ENCODE measurements at places on chromosomes 1 and 21.
A peak's percentile ranks its signal among the peaks of the same experiment; 100 is the strongest.

- DNase-seq: no peak
These were observed 100.5 kb upstream of the ZBTB40 start for GRCh38 chr1:22350924-22351767.

- DNase-seq: no peak
These were observed 160.9 kb downstream of the GPATCH2 start for GRCh38 chr1:217469983-217470382.

- no peak for DNase-seq
These were observed 139.0 kb upstream of the TMEM51 start for GRCh38 chr1:15014516-15014915.

- peak; percentile 85 for DNase-seq
These were observed 45.5 kb downstream of the UTP25 start for GRCh38 chr1:209873067-209873799.

DNA sequence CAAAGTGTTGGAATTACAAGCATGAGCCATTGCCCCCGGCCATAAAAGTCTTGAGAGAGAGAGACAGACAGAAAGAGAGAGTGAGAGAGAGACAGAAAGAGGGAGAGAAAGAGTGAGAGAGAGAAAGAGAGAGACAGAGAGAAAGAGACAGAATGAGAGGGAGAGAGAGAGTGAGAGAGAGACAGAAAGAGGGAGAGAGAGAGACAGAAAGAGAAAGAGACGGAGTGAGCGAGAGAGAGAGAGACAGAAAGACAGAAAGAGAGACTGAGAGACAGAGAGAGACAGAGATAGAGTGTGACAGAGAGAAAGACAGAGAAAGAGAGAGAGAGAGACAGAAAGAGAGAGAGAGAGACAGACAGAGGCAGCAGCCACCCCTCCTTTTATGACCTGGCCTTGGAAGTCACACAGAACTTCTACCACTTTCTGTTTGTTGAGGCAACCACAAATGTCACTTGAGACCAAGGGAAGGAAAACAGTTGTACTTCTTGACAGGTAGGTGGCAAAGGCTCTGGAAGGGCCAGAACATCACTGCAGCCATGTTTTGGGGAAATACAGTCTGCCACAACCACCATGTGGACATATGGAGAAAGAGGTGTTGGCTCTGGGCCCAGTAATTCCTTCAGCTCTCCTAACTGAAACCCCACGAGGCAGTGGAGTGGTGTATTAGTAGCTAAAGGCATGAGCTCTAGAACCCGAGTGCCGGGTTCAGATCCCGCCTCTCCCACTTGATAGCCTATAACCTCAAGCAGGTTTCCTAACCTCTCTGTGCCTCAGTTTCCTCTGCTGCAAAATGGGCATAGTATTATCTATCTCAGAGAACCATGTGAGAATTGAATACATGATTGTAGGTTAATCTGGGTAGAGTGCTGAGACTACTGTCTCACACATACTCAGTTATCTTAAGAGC lies 50.6 kb downstream of the TNFRSF8 start:
- no peak for DNase-seq

- no peak for DNase-seq
These were observed 67.1 kb downstream of the FOXJ3 start for GRCh38 chr1:42267904-42268303.

- no peak for DNase-seq
These were observed 21.4 kb downstream of the TEX35 start for GRCh38 chr1:178534137-178534868.

GRCh38 chr1:114150016-114150415 lies 3.7 kb downstream of the SYT6 start:
- DNase-seq: no peak

GRCh38 chr1:206419250-206419649 lies 51.0 kb upstream of the IKBKE start:
- DNase-seq: no peak

- no peak for DNase-seq
These were observed 50.4 kb downstream of the RAP1GAP start for GRCh38 chr1:21618561-21619374.

- no peak for DNase-seq
These were observed 29.7 kb upstream of the ZBTB18 start for GRCh38 chr1:244021427-244021826.

DNA sequence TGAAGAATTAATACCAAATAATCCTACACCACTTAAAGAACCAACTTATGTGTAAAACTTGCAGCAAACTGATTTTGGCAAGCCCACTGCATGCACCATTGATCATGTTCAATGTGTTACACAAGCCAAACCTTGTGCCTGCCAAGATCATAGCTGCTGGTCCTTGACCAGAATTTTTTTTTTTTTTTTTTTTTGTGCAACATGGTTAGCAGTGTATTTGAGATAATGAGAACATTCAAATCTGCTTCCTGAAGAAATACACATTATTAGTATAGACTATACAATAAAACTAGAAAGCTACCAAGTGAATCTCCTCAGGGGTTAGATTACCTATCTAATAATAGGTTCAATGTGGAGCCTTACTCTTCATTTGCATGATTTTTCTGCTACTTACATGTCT lies 421.0 kb downstream of the MRPL39 start:
- no peak for DNase-seq

Measured in COLO829 (cell line).